ENCODE measurements at places on chromosomes 7 and 10.

- no peak for DNase-seq
Measured at GRCh38 chr7:43640679-43641078, 57.8 kb downstream of the STK17A start.

- no peak for DNase-seq
Measured at GRCh38 chr7:66697449-66698438, 42.8 kb upstream of the RABGEF1 start.

DNA sequence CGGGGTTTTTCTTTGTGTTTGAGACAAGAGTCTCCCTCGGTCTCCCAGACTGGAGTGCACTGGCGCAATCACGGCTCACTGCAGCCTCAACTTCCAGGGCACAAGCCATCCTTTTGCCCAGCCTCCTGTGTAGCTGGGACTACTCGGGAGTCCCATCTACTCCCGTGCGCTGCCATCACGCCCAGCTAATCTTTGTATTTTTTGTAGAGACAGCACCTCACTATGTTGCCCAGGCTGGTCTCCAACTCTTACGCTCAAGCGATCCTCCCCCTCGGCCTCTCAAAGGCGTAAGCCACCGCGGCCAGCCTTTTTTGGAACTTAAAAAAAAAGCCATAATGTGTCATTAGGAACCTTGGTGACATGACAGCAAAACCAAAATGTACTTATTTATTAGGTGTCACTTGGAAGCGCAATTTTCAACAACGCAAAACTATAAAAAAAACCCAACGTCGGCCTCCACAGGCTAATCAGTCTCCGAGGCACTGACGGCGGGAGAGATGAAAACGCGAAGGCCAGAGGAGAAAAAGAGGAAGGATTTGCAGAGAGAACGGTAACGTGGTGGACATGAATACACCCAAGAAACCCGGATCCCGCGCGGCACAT is 911 bp upstream of the HNRNPH3 start:
- DNase-seq: no peak

- peak; percentile 18 for DNase-seq
Measured at GRCh38 chr7:6636741-6637543, at the start of gene ZNF316. Gene ZNF316 (plus strand): TSS chr7:6637318. CDS start chr7:6642410, 5,092 bp downstream.

- no peak for DNase-seq
Measured at GRCh38 chr10:122877264-122877663, 2.1 kb downstream of the FAM24B start.

- no peak for DNase-seq
Measured at GRCh38 chr10:90920986-90921666, at the start of gene ANKRD1. Gene ANKRD1 (minus strand): TSS chr10:90921087. CDS start chr10:90921027, 60 bp downstream.

DNA sequence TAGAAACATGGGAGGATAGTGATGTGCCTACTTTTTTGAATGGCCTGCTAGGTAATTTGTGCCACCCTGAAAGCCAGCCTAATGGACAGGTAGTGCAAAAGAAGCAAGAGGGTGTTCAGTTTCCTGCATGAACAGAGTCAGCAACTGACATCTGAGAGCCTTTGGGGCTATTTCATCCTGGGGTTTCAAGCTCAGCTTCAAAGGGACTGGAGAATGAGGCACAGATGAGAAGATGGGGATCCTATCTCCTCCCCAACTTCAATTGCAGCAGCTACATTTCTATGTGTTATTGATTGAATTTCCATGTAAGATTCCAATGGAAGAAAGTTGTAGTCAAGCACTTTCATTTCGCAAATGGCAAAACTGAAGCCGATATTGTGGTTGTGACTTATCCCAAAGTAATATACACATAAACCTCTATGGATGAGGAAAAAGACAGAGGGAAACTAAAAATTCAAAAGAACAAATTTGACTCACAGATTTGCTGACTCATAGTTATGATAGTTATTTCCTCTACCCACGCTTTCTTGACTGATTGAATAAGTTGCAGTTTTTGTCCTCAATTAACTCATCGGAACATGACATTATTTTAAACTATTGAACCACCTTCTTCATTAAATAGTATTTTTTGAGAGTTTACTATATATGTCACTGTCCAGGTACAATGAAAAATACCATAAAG is 42.6 kb upstream of the NRP1 start:
- DNase-seq: no peak

DNA sequence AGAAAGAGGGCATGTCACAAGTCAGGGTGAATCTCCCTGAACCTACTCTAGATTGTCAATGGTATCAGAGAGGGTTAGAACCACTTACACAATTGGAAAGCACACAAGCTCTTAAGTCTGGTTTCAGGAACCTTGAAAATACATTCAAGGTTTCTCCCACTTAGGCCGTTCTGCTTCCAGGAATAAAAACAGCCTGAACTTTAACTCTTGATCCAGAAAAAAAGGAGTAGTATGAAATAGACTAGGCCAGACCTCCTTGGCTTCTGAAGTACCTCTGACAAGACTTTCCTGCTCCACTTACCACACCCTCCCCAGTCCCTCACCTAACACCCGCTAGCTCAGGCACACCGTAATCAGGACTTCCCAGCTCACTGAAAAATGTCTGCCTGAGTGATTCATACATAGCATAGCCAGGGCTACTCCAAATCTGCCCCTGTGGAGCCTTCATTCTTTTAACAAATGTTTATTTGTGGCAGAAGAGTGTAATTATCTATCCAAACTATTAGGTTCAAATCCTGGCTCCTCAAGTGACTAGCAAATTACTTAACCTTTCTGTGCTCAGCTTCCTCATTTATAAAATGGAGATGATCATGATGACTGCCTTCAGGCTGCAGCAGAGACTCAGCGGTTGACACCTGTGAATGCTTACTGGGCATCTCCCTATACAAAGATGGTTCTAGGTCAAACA is 30.3 kb upstream of the IL6 start:
- no peak for DNase-seq

DNA sequence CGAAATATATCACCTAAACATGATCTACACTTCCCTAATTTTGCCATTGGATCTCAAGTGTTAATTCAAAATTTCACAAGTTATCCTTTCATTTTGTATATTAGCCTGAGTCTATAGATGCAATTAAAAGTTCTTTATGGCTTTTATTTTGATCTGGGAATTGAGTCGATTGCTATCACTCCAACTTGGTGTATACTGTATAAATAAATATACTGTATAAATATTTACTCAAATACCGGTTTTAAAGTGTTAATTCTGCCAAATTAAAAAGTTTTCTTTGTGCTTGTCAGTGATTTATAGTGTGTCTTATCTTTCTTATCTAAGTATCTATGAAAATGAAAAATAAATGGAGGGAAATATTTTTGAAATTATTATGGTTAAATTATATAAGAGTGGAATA is 683.7 kb upstream of the LRRN3 start:
- no peak for DNase-seq

GRCh38 chr7:14687777-14688176 is 214.8 kb downstream of the DGKB start:
- no peak for DNase-seq

GRCh38 chr7:150923196-150923595 is 54.9 kb downstream of the KCNH2 start:
- DNase-seq: no peak

DNA sequence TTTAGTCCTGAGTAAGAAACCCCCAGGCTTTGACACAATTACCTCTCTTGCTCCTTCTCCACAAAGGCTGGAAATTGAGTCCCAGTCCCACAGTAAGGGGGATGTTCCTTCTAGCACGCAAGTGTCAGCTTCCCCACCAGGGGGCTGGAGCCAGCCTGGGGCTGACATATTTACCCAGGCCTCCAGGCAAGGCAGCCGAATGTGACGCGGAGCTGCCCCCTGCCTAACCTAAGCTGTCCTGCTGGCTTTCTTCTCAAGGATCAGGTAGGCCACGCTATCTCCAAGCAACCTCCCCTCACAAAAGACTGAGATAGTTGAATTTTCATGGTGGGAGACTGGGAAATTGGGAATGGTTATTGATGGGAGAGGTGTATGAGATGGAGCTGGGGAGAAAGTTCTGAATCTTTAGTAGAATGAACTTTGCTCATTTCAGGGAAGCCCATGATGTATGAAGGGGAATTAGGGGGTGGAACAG is 19.2 kb upstream of the BMPER start:
- no peak for DNase-seq

- no peak for DNase-seq
Measured at GRCh38 chr10:69372126-69372980, 44.4 kb downstream of the TACR2 start.

DNA sequence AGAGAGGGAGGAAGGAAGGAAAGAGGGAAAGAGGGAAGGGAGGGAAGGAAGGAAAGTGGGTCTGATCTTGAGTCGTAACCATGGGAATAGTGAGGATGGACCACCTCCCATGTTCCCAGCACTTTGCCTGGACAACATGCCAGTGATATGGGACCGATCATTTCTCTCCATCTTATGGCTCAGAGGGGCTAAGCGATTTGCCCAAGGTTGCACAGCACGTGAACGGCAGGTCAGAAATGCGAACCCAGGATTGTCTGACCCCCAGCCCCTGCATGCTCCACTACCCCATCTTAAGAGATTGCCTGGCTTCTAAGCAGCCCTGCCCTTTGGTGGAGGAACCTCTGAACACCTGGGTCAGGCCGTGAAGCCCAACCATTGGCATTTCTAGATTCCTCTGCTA is 109.0 kb upstream of the CARD11 start:
- DNase-seq: no peak

- DNase-seq: no peak
Measured at GRCh38 chr10:129706523-129706922, 239.5 kb downstream of the MGMT start.

DNA sequence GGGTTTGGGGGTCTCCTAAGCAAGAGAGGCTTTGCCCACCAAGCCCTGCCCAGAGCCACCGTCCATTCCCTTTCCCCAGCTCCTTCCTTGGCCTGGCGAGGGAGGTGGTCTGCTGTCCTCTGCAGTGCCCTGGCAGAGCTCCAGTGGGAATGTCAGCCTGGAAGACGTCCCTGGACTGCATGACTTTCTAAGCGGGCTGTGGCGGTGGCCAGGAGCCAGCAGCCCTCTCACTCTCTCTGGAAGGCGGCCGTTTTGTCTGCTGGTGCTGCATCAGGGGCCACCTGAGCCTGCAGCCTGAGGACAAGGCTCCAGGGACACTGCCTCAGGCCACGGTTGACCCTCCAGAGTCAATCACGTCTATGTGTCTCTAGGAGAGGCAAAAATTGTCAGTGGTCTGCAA is 271.0 kb downstream of the SKAP2 start:
- no peak for DNase-seq

GRCh38 chr7:8612584-8612983 is 179.2 kb downstream of the NXPH1 start:
- DNase-seq: no peak

- no peak for DNase-seq
Measured at GRCh38 chr10:75033399-75034130, 77.9 kb upstream of the SAMD8 start.

- DNase-seq: no peak
Measured at GRCh38 chr10:47146572-47146971, 153.4 kb upstream of the GDF10 start.

- DNase-seq: no peak
Measured at GRCh38 chr7:142279601-142280000, 21.7 kb upstream of the PRSS58 start.

- no peak for DNase-seq
Measured at GRCh38 chr7:48734695-48735406, 189.5 kb upstream of the CDC14C start.

GRCh38 chr7:151246102-151246850 is 2.2 kb downstream of the SMARCD3 start:
- DNase-seq: no peak

DNA sequence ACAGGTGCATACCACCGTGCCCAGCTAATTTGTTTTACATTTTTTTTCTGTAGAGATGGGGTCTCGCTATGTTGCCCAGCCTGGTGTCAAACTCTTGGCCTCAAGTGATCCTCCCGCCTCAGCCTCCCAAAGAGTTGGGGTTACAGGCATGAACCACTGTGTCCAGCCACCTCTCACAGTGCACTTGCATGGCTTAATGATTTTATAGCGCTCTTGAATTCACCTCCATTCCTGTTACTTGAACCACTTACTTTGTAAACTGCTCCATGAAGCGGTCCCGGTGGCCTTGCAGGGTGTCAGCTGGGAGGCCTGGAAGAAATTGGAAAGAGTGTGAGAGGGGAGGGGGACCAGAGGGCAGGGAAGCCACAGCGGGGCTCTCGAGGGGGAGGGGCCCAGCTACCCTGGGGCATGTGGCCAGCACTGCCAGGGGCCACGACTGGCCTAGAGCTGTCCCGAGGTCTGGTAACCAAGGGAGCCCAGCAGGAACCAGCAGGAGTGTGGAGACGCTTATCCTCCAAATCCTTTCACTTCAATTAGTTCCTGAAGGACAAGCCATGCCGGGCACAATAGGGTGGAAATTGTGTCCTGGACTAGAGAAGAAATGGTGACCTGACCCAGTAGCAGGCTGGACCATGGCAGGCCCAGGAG is 76.0 kb downstream of the SPDYE5 start:
- no peak for DNase-seq

DNA sequence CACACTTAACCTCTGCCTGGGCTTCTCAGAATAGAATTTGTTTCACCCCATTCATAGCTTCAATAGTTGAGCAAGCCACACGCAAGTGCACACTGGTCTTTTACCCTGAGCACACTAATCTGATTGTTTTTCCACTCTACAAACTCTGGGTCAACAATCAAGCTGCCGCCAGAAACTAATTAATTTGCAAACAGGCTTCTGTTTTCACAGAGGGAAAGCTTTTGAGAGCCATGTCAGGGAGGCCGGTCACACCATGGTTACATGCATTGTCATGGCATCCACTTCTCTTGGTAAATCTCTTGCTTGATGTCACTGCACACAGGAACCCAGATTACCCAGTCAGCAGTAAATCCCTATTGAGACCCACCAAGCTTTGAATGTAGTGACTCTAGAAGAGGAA is 154.2 kb downstream of the SEMA3A start:
- no peak for DNase-seq

DNA sequence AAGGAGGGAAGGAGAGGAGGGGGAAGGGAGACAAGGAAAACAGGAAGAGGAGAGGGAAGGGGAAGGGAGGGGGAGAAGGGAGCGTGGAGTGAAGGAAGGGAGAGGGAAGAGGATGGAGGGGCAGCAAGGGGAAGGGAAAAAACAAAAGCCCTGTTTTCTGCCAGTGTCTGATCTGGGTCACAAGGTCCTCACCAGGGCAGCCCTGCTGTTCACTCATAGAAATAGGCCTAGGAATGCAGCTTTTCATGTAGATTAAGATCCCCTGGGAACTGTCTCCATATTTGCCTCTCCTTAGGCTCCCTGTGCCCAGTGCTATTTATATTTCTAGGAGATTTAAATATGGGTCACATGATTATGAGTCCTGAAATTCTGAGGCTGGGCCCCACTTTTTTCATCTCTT is 790.7 kb downstream of the TNS3 start:
- no peak for DNase-seq

DNA sequence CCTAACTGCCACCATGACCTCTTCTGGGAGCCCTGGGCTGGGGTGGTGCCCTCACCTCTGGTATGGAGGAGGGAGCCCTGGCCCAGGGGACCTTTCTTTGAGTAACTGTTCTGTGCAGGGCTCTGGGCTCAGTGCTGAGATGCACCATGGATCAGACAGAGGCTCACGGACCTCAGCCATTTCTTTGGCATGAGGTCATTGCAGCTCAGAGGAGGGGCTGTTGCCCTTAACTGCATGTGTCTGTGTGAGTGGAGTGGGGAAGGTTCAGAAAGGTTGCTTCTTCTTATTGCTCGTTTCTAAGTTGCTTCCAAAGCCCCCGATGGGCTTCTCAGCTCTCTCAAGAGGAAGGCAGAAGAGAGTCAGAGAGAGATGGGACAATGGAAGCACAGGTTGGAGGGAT is 233.9 kb downstream of the RPS24 start:
- no peak for DNase-seq

- DNase-seq: no peak
Measured at GRCh38 chr7:146411975-146412374, 295.4 kb downstream of the CNTNAP2 start.

- no peak for DNase-seq
Measured at GRCh38 chr10:71771821-71772617, 1.3 kb downstream of the VSIR start.

GRCh38 chr7:10706875-10707493 is 266.7 kb upstream of the PHF14 start:
- no peak for DNase-seq

Measured in bone marrow (tissue), 2 donors.